ENCODE measurements at places on chromosomes 1 and 21.

- DNase-seq: no peak
Measured at GRCh38 chr1:204331847-204332487, 27.8 kb downstream of the PLEKHA6 start.

DNA sequence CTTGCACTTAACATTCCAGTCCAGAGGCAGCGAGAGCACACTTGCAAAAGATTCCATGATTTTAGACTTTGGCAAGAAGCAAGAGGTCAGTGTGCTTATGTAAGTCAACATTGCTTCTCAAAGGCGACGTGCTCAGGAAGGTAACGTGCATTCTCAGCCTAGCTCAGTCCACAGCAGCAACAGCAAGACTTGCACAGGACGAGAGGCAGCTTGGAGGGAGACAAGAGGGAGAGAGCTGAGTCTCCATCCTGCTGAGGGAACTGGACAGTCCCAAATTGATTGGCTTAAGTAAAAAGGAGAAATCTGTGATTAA, 56.5 kb downstream of the PTP4A2 start:
- no peak for DNase-seq

GRCh38 chr1:21594935-21595897, 73.9 kb downstream of the RAP1GAP start:
- no peak for DNase-seq

DNA sequence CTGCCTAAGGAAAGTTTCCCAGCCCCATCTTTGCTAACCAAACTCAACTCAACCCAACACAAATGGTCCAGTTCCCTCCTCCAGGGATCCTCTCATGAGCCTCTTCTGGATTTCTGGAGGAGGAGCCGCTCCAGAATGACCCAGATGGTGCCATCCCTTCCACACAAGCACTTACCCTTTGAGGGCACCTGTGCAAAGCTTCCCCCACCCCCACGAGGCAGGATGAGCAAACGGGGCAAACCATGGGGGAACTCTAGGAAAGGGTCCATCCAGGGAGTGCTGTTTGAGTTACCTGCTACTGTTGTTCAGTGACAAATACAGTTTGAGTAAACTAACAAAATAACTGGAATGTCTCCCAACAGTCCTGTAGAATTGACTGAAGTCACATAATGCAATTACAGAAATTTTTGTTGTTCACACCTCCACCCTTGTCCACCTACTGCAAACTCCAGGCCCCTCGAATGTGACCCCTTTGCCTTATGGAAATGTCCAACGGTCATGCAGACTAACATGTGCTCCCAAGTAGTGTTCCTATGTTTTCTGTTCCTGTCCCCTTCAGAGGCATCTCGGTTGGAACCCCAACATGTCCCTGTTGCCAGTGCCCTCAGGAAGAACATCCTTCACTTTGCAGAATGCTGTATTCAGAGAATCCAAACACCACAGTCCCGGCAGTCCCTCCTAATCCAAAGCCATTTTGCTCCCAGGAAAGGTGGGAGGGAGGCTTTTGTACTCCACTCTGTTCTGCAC, 160.1 kb downstream of the RRAGC start:
- DNase-seq: no peak

DNA sequence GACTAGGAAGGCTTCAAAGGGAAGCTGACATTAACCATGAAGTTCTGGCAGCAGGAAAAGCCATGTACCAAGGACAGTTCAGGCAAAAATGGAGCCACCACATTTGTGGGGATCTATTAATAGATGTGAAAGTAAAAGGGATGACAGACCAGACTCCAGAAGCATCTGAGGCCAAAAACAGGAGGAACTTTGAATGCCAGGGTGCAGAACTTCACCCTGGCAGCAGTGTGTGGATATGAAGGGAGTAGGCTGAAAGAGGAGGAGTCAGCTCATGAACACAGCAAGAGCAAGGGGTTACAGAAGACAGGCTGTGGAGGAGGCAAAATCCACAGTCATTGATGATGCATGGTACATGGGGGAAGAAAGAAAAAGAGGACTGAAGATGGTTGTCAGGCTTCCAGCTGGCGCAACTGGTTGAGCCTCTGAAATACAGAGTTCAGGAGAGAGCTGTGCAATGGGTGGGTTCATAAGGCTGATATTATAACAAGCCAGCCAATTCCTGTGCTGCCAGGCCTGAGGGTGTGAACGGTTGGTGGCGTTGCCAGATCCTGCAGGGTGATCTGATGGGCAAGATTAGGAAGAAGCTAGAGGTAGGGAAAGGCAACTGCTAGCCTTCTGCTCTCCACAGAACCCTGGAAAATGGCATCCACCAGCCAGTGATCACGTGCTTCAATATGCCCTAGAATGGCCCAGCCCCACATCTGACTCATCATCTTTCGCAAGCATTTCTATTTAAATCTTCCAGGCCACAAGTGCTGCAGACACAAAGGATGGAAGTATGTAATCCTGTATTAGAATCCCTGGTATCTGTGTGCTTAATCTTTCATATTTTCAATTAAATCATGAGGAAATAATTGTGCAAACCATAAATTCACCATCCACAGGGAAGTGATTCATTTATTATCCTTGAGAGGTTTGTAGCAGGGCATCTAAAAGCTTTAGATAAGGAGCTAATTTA, 81.9 kb downstream of the SLC25A24 start:
- DNase-seq: no peak

DNA sequence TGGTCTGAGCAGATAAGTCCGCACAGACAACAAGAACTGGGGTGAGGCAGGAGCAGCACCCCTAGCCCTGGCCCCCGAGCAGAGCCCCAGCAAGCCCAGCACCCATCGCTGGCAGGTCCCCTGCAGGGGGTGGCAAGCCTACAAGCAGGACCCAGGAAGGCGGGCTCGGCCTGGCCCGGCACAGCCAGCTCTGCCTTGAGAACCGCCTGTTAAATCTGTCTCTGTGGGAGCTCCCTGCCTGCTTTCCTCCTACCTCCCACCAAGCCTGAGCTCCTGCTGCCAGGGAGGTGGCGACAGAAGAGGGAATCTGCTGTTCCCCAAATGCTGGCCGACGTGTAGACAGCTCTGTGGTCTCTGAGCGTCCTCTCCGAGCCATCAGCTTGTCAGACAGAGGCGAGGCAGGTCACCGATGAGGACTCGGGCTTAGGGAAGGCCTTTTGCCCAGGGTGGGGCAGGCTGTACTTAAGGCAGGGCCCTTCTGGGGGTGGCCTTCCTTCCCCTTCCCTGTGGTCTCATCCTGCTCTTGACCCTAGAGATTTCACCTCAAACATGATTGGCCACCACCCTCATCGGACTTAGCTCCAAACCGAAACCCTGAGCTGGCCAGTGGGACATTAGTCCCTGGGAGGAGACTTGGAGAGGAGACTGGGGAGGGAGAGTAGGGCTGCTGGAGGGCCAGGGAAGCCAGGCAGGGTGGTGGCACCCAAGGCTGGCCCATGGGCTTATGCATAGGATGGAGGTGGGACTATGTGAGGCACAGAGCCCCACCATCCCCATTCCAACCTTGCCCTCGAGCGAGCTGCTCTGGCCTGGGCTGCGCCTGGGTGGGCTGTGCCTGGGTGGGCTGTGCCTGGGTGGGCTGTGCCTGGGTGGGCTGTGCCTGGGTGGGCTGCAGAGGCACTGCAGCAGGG, 7.7 kb downstream of the SELENON start:
- no peak for DNase-seq

DNA sequence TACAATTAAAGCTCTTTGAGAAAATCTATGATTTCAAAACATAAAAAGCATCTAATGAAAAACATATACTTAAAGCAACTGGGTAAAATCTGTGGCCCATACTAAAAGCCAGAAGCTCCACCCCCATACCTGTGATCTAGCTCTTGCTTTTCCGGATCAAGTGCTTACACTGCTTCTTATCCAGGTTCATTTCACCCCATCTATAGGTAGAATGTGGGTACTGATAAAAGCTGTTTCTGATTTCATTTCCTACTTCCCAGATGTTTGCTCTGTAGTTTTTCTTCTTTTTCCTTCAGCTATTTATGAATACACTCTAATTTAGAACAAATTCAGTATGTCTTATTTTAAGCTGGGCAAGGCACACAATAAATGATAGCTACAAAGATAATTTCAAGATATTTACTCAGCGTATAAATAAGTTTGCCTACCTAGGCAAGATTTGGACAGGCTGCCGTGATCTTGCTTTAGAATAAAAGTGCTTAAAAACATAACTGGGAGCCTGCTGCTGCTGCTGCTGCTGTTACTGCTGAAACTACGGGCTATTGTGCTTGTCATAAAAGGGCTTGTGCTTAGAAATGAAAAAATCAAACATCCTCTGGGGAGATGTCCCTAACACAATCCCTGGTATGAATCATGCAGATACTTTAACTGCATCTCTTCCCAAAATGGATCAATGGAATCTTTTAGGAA, 2.1 kb downstream of the SIPA1L2 start:
- DNase-seq: no peak

DNA sequence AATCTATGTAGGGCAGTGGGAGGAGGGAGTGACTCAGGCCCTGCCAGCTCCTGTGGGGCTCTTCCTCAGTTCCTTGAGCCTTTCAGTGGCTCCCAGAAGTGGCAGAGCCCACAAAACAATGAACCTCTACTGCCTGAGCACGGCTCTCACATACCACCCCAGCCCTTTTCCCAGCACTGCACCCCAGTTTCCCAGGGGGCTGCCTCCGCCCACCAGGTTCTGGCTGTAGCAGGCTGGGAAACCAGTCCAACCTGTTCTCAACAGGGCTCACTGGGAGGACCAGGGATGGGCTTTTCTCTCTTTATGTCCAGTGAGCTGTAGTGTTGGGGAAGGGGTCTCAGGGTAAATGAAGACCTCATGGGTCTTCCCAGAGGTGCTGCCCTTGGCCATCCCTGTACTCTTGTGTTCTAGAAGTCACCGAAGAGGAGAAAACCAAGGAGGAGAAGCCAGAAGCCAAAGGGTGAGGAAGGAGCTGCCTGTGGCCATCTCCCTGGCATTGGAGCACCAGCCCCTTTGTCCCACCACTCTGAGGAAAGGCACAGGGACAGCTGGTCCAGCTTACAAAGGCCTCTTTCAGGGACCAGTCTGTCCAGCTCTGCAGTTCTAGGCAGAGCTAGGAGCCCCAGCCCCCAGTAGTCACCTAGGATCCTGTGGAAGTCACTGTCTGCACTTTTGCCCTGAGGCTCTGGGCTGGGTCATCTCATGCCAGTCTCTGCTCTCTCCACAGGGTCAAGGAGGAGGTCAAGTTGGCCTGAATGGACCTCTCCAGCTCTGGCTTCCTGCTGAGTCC, 3.5 kb downstream of the MARCKSL1 start:
- DNase-seq: no peak

- no peak for DNase-seq
Measured at GRCh38 chr21:43611598-43612369, 47.5 kb downstream of the HSF2BP start.

DNA sequence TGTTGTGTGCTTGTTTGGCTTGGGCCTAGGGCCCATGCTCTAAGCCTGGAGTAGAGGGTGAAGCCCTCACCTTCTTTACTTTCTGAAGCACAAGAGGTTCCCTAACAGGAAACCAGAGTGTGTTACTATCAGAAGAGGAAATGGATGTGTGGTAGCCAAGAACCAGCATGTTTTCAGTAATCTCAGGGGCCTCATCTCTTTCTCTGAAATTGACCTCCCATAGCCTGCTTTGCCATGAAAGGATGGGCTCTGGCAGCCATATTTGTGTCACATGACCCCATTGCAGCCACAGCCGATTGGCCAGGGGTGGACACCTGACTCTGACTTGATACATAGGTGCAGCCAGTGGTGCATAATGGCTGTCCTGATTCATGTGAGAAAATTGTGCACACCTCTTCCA, 18.6 kb downstream of the A3GALT2 start:
- peak; percentile 23 for DNase-seq

- no peak for DNase-seq
Measured at GRCh38 chr1:224014330-224014649, 99.6 kb upstream of the FBXO28 start.

DNA sequence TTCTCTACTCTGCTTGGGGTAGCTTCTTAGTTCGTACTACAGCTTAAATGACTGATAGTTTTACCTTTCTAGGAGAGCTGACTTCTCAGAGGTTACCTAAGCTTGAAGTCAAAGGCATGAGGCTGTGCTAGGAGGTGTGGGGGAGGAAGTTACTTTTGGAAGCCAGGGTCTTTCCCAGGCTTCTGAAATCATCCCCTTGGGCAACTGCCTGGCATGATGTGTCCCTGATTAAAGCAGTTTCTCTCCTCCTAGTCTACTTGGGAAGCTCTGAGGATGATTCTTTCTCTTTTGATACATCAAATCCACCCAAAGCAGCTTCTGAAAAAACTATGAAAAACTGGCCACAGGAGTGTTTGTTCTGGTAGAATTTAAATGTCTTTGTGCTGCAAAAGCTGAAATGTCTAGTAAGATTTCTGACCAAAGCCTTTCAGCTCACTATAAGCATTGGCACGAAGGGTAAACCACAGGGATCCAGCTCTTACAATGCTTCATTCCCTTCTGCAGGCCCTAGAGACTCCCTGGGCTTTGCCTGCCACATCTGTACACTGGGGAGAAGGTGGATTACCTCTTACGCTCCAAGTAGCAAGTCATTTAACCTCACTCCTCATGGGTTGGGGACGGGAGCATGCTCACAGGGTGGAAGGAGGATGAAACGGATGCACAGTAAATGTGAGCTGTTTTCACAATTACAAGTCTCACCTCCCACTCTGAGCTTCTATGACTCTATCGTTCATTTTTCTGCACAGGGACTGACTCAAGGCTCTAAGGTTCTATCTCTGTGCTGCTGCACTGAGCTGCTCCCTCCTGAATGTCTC, 59.6 kb downstream of the RUNX1 start:
- DNase-seq: no peak

DNA sequence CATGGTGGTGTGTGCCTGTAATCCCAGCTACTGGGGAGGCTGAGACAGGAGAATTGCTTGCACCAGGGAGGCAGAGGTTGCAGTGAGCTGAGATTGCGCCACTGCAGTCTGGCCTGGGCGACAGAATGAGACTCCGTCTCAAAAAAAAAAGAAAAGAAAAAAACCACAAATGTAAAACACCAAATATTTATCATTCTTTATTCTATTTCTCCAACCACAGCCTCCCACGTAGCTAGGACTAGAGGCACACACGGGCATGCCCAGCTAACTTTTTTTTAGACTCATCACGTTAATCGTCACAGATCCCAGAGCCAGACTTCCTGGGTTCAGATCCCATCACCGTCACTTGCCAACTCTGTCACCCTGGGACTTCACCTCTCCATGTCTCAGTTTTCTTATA, 13.5 kb downstream of the DNAJC16 start:
- no peak for DNase-seq

GRCh38 chr1:194717941-194718340, 1531.5 kb upstream of the B3GALT2 start:
- DNase-seq: no peak

- DNase-seq: no peak
Measured at GRCh38 chr1:237976331-237976730, 85.6 kb upstream of the ZP4 start.

DNA sequence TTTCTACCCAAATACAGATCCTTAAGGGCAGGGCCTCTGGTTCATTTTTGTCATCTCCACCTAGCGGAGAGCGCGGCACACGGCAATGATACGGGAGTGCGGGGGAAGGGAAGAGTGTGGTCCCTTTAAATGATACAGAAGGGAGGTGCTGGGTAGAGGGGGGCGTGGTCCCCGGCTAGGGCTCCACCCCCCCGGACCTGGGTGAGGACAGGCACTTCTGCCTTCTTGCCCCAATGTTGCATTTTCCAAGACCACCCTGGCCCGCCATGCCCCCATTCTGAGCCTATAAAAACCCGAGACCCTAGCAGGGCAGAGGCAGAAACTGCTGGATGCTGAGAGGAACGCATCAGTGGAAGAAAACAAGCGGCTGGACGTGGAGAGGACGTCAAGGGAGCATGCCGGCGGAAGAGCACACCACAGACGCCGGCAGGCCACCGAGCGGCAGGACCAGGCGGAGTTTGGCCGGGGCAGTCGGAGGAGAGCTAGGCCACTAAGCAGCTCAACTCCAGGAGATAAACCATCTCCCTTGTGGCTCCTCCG, 30.0 kb downstream of the LRRC3 start:
- no peak for DNase-seq

GRCh38 chr21:28226563-28226962, 766.1 kb downstream of the LTN1 start:
- DNase-seq: no peak
